ENCODE measurements at places on chromosomes 4 and X.

- DNase-seq, result no peak
Observed at GRCh38 chr4:73690051-73690738, 50.2 kb upstream of the CXCL8 start.

DNA sequence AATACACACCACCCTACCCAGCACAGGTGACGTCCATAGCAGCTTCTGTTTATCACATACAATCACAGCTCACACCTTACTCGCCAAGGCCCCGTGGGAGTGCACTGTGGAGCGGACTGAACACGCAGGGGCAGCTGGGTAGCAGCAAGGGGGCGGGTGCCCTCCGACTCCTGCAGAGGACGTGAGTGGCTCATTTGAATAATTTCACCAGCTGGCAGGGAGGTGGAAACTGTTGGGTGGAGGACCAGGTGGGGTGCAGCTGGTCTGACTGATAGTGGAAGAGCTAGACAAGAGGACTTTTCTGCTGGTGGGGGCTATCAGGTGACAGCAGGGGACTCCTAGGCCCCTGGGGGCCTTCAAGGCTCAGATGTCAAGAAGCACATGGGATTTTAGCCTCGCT lies 16.3 kb downstream of the MAN2B2 start:
- no peak for DNase-seq

GRCh38 chrX:110304884-110305283 lies 13.0 kb downstream of the AMMECR1 start:
- no peak for DNase-seq

- DNase-seq, result no peak
Observed at GRCh38 chr4:101348367-101348827, 1.1 kb upstream of the PPP3CA start.

- no peak for DNase-seq
Observed at GRCh38 chr4:792626-793092, 33.3 kb downstream of the CPLX1 start.

GRCh38 chr4:141140391-141141200 lies 7.3 kb upstream of the RNF150 start:
- DNase-seq, result no peak

DNA sequence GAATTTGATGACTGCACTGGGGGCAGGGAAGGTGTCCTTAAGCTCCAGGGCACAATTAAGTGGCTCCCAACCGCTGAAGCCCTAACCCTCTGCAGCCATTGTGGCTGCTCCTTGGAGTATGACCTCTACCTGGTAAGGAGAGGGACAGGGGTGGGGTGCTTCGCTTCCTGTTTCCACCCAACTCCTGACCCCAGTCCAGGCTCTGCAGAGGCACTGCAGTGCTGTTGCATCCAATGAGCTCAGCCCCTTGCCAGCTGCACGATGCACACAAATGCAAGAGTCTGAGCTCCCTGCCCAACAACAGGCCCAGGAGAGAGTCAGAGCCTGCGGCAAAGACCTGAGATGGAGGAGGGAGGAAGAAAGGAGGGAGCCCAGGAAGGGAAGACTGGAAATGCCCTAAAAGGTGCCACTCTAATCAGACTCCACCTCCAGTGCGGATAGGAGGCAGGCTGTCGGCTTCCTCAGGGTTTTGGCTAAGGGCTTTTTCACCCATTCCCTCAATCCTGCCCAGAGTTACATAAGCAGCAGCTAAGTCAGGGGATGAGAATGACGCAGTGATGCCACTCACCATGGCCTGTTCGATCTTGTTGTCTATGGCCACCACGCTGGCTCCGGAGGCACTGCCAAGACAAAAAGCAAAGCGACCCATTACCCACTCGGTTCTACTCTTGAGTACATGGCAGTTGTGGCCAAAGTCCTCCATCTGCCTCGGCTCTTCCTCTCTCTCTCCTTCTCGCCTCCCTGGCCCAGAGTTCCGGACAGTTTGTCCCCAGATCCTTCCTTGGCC lies 60.1 kb downstream of the TSC22D3 start:
- DNase-seq, result no peak

DNA sequence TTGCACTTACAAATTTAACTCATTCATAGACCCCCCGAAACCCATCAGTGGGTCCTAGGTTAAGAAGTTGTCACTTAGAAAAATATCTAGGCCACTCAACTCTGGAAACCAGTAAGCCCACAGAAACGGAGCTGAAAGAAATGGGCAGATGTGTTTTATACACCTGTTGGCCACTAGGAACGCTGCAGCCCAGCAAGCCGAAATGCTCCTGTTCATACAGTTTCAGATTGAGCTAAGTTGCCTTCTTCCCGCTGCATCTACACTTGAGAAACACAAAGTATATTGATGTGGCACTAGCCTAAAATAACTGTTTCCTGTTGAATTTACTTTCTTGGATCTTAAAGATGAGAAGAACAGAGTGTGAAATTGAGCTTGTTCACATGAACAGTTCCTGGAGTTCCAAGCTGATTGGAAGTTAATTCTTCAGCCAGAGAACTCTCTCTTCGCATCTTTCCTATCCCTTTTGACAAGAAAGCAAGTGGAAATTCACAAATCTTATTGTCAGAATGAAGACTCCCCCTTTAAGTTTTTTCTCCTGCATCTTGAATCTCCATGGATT lies 174.1 kb downstream of the RBMX2 start:
- no peak for DNase-seq

- no peak for DNase-seq
Observed at GRCh38 chr4:182019148-182019652, 224.0 kb upstream of the TENM3 start.

GRCh38 chr4:59729321-59729720 lies 1470.8 kb upstream of the ADGRL3 start:
- no peak for DNase-seq

GRCh38 chr4:30208731-30209435 lies 511.3 kb upstream of the PCDH7 start:
- no peak for DNase-seq

GRCh38 chrX:101397779-101398178 lies 7.0 kb downstream of the RPL36A start:
- no peak for DNase-seq

GRCh38 chr4:53012738-53013137 lies 150.6 kb downstream of the RASL11B start:
- no peak for DNase-seq

DNA sequence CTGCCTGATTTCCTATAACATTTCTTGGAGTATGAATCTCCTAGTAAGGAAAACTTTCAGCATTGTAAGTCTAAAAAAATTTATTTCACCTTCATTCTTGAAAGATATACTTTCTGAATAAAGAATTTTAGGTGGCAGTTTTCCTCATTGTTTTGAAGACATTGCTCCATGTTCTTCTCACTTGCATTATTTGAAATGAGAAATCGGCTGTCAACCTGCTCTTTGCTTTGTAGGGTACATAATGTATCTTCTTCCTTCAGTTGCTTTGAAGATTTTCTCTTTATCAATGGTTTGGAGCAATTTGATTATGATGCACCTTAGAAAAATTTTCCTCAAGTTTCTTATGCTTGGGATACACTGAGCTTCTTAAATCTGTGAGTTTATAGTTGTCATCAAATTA lies 120.3 kb downstream of the EVC2 start:
- DNase-seq, result no peak

DNA sequence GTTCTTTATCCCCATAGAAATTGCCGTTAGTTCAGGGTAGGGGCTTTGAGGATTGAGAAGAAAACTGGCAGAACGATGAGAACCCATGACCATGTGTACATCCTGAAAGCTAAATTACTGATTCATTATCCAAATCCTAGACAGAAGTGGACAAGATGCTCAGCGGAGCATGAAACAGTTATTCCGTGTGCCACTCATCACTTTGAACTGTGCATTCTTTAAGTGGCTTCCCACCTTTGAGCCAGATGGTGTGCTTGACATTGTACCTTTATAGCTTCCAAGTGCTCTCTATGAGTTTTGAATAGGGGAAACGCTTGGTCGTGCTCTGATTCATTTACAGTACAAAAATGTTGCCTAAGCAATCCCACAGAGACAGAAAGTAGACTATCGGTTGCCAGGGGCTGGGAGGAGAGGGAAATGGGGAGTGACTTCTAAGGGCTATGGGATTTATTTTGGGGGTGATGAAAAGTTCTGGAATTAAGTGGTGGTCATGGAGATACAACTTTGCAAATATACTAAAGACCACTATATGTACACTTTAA lies 100.0 kb downstream of the DOCK11 start:
- no peak for DNase-seq

GRCh38 chr4:2995546-2996265 lies 32.3 kb downstream of the GRK4 start:
- no peak for DNase-seq

DNA sequence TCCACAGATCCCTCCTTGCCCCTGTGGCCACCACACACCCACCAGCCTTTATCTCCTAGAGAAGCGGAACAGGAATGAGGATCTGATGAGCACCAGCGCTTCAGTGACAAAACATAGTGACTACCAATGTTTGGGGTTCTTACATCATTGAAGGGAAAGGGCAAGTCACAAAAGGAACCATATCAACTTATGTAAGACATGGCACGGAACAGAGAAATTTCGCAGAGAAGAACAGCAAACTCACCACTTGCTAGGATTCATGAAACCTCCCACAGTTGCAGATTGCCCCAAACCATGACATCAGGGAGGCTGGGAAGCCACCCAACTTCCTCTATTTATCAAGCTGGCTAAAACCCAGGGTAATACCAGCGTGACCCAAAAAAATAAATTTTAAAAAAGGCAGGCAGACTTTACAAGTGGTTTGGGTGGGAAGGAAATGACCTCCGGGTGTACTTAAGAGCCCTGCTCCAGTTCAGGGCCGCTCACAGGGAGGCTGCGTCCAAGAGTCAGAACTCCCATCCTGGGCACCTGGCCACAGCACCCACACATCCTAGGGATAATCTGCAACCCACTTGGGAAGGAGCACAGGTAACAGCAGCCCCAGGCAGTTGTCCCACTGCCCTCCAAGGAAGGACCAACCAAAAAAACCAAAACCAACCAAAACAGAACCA lies 36.0 kb downstream of the ADGRG2 start:
- no peak for DNase-seq

DNA sequence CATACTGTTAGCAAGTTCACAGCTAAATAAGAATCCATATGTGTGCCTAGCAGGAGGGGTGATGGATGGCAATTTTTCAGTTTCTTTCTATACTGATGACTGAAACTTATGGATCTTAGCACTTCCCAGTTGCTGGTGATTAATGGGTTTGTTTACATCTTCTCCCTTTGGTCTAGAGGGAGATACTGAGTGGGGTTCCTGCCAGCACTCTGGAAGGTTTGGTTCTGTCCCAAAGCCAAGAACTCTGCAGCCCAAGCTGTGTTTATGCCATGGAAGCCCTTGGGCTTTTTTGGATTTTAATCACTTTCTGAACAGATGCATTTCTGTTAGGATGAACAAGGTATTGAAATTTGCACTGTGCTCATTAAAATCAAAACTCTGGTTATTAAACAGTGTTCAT lies 43.5 kb downstream of the DDIT4L start:
- DNase-seq, result no peak

GRCh38 chr4:152348670-152349069 lies 187.2 kb downstream of the FBXW7 start:
- DNase-seq, result no peak

- DNase-seq, result no peak
Observed at GRCh38 chrX:154441984-154442707, 1.8 kb upstream of the FAM50A start.

GRCh38 chr4:68905939-68906779 lies 45.4 kb downstream of the UGT2A3 start:
- no peak for DNase-seq

DNA sequence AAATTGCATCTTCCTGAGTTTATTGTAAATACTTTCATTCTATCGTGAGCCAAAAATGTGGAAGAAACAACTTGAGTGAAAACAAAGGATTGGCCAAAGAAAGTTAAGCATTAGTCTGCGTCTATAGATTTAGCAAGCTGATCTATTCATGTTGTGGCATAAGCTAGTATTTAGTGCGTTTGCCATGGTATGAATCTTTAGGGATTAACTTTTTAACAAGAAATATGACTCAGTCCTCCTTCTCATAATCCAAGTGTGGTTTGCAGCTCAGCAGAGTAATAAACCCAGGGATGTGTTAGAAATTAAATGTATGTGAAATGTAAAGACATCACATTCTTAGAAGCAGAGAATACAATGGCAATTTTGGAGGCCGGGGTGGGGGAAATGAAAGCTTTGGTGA lies 1110.9 kb downstream of the NLGN4X start:
- no peak for DNase-seq

GRCh38 chrX:128728943-128729342 lies 676.7 kb upstream of the ACTRT1 start:
- DNase-seq, result no peak

GRCh38 chr4:74055096-74055495 lies 16.6 kb upstream of the CXCL3 start:
- no peak for DNase-seq

GRCh38 chr4:169017971-169018370 lies 7.9 kb upstream of the CBR4 start:
- no peak for DNase-seq

DNA sequence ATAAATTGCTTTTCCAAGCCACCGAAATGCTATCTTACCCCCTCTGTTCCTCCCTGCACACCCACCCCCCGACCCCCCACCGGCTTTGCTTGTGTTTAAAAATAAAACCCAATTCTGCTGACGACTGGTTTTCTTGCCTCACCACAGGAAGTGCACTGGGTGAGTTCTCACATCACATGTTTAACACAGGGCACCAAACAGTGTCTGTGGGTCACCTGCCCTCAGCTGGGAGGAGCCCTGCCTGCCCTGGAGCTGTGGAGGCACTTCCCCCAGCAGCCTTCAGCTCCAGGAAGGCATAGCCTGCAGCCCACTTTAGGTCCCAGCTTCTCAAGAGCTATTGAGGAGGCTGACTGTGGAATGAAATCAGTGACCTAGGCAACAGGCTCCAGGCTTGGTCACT lies 8.8 kb downstream of the TMEM255A start:
- DNase-seq, result no peak

DNA sequence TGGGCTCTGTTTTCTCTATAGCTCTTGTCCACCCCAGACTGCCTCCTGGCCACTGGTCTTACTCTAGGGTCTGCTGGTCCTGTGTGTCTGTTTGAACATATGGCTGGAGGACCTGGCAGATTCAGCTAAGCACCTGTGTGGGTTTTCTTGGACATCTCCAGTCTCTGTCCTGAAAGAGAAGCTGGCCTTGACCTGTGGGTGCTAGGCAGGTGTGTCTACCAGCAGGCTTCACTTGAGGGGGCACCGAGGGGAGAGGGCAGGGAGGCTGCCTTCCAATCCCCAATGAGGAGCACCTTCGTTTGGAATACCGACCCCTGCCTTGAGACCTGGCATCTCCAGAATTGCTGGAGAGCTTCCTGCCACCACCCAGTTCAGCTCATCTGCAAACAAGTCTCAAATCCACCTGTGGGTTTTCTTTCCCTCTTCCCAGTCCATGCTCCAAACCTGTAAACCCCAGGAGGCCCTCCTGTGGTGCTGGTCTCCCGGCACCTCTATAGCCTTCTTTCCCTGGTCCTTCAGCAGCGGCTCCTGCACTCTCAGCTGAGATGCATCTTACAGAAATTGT lies 45.2 kb downstream of the HTRA3 start:
- no peak for DNase-seq

GRCh38 chr4:160423879-160424451 lies 1321.1 kb downstream of the RAPGEF2 start:
- no peak for DNase-seq

Measured in cortex of kidney (tissue), 1 donor.